Activated T-cell treated with anti-CD3 and anti-CD28 coated beads, Interleukin-2, amount 50 U/mL, for 72 hours (primary cell): ENCODE measurements at places on chromosomes 12 and 14. TPM values are rescaled to one million over a fixed set of nuclear protein-coding genes. Genes with fewer than 3 reads are reported as not detected.

DNA sequence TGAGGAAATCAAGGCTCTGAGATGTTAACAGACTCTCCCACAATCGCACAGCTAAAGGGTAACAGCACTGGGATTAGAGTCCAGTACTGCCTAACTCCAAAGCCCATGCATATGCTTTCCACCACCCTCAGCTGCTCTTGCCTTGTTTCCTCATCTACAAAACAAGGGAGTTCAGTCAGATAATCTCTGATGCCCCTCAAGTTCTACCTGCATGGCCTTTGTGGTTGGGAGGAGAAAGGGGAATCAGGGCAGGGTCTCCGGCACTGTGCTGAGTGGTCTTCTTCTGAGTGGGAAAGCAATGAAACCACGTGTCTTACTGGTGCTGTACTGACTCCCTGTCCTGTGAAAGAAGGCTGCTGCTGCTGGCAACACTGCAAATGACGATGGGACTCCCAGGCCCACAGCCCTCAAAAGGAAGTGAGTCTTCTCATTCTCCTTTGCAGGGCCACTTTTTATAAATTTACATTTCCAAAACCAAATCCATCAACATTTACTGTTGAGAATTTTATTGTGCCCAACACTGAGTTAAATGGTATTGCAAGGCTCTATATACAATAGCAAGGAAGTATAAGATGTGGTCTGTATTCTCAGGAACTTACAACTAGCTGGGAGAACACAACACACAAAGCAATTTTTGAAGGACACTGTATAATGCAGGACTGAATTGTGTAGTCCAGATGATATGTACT is 19.7 kb upstream of the DUSP16 start:
- DNase-seq = peak; percentile 16
- no peaks in the 10 kb centered on the region for H3K36me3 ChIP-seq
- H3K4me3 ChIP-seq = peak overlapping the region; percentile 30
- H3K27ac ChIP-seq = peak overlapping the region; percentile 64
- peaks cover 64% of the 10 kb centered on the region for H3K4me1 ChIP-seq

GRCh38 chr14:60332869-60333268 is 83.8 kb downstream of the PPM1A start:
- peak overlapping the region; percentile 77 for H3K27ac ChIP-seq
- DNase-seq = no peak
- peak overlapping the region; percentile 100 for H3K4me3 ChIP-seq
- H3K36me3 ChIP-seq = no peaks in the 10 kb centered on the region
- H3K4me1 ChIP-seq = peaks cover 31% of the 10 kb centered on the region

DNA sequence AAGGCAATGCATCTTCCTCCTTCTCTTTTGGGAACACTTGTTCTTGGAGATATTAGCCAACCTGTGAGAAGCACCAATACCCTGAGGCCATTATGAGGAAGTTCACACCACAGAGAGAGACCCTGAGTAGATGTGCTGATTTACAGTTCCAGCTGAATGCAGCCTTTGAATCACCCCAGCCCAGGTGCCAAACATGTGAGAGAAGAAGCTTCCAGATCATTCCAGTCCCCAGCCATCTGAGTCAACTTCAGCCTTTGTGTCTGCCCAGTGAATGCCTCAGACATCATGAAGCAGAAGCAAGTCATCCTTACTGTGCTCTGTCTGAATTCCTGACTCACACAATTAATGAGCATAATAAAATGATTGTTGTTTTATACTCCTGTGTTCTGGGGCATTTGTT is 25.1 kb downstream of the C12orf42 start:
- no peak overlapping the region for H3K4me3 ChIP-seq
- H3K27me3 ChIP-seq = no peaks in the 10 kb centered on the region
- DNase-seq = no peak
- peaks cover 6% of the 10 kb centered on the region for H3K4me1 ChIP-seq

GRCh38 chr12:76747245-76747644 is 16.7 kb upstream of the ZDHHC17 start:
- DNase-seq = no peak
- H3K4me1 ChIP-seq = no peaks in the 10 kb centered on the region
- H3K4me3 ChIP-seq = no peak overlapping the region
- H3K27me3 ChIP-seq = peaks cover 6% of the 10 kb centered on the region
- H3K36me3 ChIP-seq = no peaks in the 10 kb centered on the region
- no peak overlapping the region for H3K27ac ChIP-seq

GRCh38 chr12:9064815-9065606 is 50.7 kb downstream of the A2M start:
- peak overlapping the region; percentile 87 for H3K4me3 ChIP-seq
- H3K27me3 ChIP-seq = peaks cover 34% of the 10 kb centered on the region
- H3K27ac ChIP-seq = no peak overlapping the region
- peak; percentile 23 for DNase-seq
- H3K4me1 ChIP-seq = peaks cover 6% of the 10 kb centered on the region
- H3K36me3 ChIP-seq = peaks cover 2% of the 10 kb centered on the region

GRCh38 chr14:29236401-29236800 is 469.8 kb downstream of the FOXG1 start:
- no peaks in the 10 kb centered on the region for H3K27me3 ChIP-seq
- H3K36me3 ChIP-seq = no peaks in the 10 kb centered on the region
- H3K27ac ChIP-seq = no peak overlapping the region
- no peaks in the 10 kb centered on the region for H3K4me1 ChIP-seq
- DNase-seq = no peak

- H3K4me1 ChIP-seq = no peaks in the 10 kb centered on the region
- H3K27ac ChIP-seq = no peak overlapping the region
- no peak overlapping the region for H3K4me3 ChIP-seq
- no peak for DNase-seq
Measured at GRCh38 chr12:5333096-5333495, 98.8 kb upstream of the NTF3 start.

DNA sequence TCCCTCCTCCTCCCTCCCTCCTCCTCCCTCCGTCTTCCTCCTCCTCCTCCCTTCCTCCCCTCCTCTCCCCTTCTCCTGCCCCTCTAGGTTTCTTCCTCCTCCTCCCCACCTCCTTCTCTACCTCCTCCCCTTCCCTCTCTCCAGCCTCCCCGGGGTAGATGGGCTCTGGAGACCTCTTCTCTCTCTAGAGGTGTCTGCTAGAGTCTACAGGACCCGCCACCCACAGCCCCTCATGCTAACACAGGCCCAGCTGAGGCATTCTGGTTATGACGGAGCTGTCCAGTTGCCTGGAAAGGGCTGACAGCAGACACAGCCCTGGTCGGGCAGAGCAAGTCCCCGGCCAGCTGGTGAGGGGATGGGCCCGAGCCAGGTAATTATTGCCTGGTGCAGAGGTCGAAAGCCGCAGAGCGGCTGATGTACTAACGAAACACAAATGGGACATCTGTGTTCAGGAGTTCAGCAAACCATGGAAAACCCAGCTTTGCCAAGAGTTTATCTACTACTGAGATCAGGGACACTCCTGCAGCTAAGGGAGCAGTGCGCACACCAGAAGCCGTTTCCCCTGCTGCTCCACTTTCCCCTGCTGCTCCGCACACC is 96.2 kb downstream of the PAPOLA start:
- H3K27ac ChIP-seq = no peak overlapping the region
- H3K4me3 ChIP-seq = no peak overlapping the region
- H3K4me1 ChIP-seq = peaks cover 4% of the 10 kb centered on the region
- peaks cover 14% of the 10 kb centered on the region for H3K27me3 ChIP-seq
- H3K36me3 ChIP-seq = no peaks in the 10 kb centered on the region

TMED8 gene
- 36.1 TPM for total RNA-seq

NKX2-1 gene
- not detected for total RNA-seq

PTGDR gene
- 0.60 TPM for total RNA-seq

KLC1 gene
- total RNA-seq = 165 TPM

GSKIP gene
- total RNA-seq = 22.6 TPM

LPAR5 gene
- total RNA-seq = 4.1 TPM

B4GALNT3 gene
- 1.3 TPM for total RNA-seq
